Thyroid gland (tissue), 4 donors: ENCODE measurements at places on chromosomes 6 and 20. TPM values are rescaled to one million over a fixed set of nuclear protein-coding genes. Genes with fewer than 3 reads are reported as not detected.

Gene OPRM1
- not detected for total RNA-seq

Gene OR2H2
- not detected for total RNA-seq

Gene SIRPB2
- total RNA-seq: 1.6 TPM

Gene TRMT11
- 27.6 TPM for total RNA-seq

Gene TOX2
- total RNA-seq: 7.7 TPM

Gene LINC00237
- not detected for total RNA-seq

Gene CDK19
- 13.4 TPM for total RNA-seq

Gene CALHM4
- total RNA-seq: not detected

Gene LPIN3
- 53.5 TPM for total RNA-seq

Gene TP53TG5
- total RNA-seq: not detected
